Left lobe of liver (tissue), 2 donors: ENCODE measurements at places on chromosomes 3 and 15. TPM values are rescaled to one million over a fixed set of nuclear protein-coding genes. Genes with fewer than 3 reads are reported as not detected.

DNA sequence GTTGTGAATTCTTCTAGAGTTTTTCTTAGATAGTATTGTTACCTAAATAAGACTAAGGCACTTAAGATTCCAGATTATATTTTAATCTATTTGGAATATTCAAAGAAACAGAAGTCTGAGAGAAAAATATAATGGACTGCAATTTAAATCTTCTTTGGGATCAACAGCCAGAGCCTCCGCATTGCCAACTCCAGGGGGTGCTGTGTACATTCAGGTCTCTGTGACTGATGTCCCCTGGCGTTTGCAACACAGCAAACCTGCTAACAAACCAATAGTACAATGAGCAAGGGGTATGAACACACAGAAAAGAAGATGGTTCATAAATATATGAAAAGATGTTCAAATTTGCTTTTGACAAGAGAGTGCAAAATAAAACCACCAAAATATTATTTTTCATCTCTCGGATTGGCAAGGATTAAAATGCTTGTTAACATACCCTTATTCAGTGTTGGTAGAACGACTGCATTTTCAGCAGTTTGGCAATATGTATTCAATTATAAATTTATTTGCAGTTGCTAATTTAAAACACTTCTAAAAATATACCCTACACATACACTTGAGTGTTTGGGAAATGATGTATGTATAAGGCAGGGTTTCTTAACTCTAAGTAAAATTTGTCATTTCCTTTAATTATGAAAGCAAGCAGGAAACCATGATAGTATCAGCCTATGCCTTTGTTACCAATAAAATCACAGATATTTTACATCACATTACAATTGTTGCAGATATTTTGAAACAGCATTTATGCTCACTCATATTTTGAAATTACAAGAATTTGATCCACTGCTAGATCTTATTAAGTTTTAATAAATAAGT, 16.1 kb upstream of the TM4SF1 start:
- DNase-seq, result peak; percentile 79

GRCh38 chr3:157311633-157312375, 124.8 kb upstream of the PTX3 start:
- no peak for DNase-seq

GRCh38 chr15:57319226-57319918, 56.9 kb upstream of the CGNL1 start:
- no peak for DNase-seq

DNA sequence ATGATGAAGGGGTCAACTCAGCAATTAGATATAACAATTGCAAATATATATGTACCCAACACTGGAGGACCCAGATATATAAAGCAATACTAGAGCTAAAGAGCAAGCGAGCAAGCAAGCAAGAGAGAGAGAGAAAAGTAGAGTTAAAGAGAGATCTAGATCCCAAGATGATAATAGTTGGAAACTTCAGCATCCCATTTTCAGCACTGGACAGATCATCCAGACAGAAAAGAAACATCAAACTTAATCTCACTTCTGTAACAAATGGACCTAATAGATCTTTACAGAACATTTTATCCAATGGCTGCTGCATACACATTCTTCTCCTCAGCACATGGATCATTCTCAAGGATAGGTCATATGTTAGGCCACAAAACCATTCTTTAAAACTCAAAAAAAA, 23.2 kb downstream of the PEAK1 start:
- DNase-seq, result no peak

- no peak for DNase-seq
These were observed 37.2 kb upstream of the TMEM115 start for GRCh38 chr3:50396502-50396901.

GRCh38 chr15:45849136-45849535, 214.3 kb downstream of the SQOR start:
- no peak for DNase-seq

- DNase-seq, result no peak
These were observed 31.1 kb upstream of the SUCLG2 start for GRCh38 chr3:67685499-67685898.

DNA sequence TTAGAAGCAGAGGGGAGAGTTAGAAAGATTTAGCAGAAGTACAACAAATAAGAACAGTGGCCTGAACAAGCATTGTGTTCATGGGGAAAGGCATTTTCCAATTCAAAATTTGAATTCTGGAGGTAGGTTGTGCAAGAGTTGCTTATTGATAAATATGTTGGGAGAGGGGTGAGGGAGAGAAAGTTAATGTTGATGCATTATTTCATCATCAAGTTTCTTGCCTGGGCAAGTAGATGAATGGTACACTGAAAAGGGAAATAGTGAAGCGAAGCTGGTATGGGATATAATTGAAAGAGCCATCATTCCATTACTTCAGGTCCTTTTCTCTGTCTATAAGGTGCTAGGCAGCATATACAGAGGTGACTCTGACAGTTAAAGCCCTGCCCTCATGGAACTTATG, 288.9 kb upstream of the GBE1 start:
- no peak for DNase-seq

- DNase-seq, result no peak
These were observed 68.1 kb downstream of the SENP2 start for GRCh38 chr3:185653949-185654757.

DNA sequence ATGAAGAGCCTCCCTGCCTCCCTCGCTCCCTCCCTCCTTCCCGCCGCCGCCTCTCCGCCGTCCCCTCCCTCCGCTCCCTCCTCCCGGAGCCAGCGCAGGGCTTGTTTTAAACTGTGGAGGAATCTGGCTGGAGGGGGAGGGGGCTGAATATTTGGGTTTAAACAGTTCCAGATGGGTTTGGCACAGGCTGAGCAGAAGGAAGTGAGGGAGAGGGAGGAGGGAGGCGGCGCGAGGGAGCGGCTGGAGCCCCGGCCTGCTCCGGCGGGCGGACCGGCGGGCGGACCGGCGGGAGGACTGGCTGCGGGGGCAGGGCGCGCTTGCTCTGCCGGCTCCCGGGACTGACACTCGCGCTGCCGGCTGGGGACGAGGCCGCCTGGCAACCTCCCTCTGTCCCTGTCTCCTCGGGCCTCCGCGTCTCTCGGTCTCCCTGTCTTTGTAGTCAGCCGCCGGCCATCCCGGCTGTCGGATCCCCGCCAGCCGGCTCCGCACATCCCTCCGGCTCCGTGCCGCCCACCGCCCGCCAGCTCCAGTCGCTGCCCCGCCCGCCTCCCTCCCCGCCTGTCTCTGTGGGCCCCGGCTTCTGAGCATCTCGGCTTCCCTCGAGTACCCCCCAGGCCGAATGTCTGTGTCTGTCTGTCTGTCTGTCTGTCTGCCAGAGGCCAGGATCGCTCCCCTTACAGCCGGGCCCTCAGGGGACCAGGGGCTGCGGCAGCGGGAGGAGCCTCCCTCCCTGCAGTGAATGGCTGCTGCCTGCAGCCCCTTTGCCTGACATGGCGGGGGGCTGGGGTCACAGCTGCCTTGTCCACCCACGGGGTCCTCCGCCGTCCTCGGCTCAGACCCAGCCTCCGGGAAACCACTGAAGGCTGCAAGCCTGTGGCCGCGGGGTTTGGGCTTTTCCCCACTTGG, 7.6 kb downstream of the EPHB3 start:
- DNase-seq, result no peak

GRCh38 chr3:29181872-29182271, 99.0 kb upstream of the RBMS3 start:
- DNase-seq, result no peak

- DNase-seq, result no peak
These were observed 48.7 kb downstream of the BSN start for GRCh38 chr3:49602877-49603411.

- DNase-seq, result peak; percentile 60
These were observed at the start of gene PPM1M for GRCh38 chr3:52245322-52246263. Gene PPM1M, plus strand, starts transcription at chr3:52245759. Its CDS starts 66 bp downstream, at chr3:52245825.

DNA sequence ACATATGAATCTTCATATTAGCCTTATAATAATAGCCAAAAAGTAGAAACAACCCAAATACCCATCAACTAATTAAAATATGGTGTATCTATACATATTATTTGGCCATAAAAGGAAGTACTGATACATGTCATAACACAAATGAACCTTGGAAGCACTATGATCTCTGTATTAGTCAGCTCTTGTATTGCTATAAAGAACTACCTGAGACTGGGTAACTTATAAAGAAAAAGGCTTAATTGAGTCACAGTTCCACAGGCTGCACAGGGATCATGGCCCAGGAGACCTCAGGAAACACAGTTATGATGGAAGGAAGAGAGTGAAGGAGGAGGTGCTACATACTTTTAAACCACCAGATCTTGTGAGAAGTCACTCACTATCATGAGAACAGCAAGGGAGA, 16.0 kb upstream of the CCR2 start:
- DNase-seq, result no peak

GRCh38 chr15:99113547-99114271, 8.8 kb downstream of the SYNM start:
- DNase-seq, result no peak

- DNase-seq, result no peak
These were observed 8.2 kb downstream of the CBLB start for GRCh38 chr3:105860641-105861040.

DNA sequence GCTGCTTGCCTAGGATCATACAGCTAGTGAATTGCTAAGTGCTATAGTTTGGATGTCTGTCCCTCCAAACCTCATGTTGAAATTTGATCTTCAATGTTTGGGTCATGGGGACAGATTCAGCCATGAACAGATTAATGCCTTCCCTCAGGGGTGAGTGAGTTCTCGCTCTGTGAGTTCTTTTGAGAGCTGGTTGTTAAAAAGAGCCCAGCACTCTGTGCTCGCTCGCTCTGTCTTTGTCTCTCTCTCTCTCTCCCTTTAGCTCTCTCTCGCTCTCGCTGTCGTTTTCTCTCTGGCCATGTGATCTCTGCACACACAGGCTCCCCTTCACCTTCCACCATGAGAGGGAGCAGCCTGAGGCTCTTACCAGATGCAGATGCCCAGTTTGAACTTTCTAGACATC, 14.9 kb downstream of the TRH start:
- DNase-seq, result no peak

DNA sequence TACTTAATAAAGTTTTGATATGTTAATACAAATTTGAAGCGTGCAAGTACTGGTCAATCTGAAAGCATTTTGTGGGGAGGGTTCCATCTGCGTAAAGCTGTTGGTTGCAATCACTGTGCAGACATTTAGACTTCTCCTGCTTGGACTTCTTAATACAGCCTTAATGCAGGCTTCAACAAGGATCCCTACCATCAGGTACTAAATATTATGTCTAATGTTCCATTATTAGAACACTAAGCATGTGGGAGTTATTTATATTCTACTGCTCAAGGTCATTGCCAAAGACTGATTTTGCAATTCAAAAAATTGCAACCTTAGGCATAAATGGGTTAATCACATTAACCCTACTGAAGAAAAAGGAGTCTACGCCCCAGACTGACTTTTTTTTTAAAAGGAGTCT, 73.9 kb upstream of the MYO5C start:
- no peak for DNase-seq

DNA sequence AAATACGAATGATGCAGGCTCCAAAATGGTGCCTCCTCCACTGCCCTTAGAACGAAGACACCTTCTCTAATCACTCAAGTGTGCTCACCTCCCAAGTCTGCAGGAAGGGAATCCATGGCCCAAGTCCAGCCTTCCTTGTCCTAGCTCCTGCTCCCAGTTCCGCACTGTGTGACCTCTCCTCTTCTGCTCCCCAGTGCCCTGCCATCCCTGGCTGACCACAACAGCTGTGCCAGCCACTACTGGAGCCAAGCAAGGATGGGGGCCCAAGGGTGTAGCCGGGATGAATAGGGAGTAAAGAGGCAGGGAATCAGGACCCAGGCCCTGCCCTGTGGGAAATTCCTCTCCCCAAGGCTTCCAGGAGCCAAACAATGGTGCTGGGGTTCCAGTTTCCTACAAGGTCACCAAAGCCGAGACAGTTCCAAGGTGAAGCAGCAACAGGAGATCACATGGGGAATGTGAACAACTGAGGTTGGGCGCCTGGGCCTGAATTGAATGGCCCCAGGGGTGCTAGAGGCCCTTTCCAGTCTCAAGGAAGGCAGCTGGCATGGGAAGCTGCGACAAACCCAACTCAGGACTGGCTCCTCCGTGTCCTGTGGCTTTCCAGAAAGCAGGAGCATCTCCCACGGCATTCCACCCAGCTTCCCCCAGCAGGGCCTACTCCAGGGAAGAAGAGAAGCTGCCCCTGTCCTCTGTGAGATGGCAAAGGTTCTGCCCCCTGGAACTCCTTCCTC, 20.2 kb downstream of the SEMA7A start:
- no peak for DNase-seq

DNA sequence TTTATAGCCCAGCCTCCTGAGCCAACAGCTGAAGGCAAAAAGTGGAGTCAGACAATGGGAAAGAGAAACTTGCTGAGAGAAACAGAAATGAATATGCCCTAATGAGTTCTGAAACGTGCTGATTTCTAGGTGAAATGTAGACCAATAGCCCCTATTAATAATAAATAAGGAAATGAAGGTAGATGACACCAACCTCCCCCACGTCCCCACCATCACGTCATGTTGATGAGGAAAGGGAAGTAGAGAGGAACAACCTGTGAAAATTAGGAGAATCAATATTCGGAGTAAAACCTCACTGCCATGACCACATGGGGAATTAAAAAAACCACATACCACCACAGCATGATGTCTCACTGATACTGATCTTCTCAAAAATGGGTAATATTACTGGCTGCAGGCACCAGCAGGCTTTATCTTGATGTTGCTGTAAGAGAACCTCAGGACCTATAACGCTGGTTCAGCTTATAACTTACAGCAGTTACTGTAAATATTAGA, 64.0 kb downstream of the KAT2B start:
- DNase-seq, result no peak

DNA sequence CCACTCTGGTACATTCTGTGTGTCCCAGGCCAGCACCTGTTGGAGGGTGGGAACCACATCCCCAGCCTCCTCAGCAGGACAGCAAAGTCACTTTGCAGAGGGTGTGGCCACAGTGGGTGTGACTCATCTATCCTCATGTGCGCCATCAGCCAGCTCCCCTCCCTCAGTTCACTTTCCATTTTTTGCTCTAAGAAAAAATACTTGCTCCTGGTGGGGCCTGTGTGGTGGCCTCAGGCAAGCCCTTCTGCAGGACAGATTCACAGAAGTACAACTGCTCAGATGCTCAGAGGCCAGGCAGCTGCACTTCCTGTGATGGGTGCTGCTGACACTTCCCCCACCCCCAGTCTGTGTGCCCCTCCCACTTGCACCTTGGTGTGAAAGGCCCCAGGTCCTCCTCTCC, 78.3 kb upstream of the ALDH1L1 start:
- no peak for DNase-seq

GRCh38 chr3:11475324-11475723, 168.4 kb downstream of the VGLL4 start:
- no peak for DNase-seq

- no peak for DNase-seq
These were observed 19.1 kb upstream of the CHST2 start for GRCh38 chr3:143100451-143100850.

DNA sequence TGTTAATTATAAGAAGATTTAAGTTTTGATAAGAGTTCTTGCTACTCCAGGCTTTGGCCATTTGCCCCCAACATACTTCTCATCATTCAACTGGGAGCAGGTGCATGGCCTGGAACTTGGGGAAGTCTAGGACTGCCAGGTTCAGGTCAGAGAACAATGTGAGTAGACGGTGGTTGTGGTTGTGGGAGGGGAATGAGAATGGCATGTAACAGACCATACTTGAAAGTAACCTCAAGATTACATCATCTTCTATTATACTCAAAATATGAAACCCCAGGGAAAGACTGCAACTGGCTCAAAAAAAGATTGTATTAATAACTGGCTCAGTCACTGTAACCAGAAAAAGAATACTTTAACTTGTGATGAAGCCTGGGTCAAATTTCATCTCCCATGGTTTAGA, 364.9 kb upstream of the DPPA4 start:
- no peak for DNase-seq

UCN2 gene
- not detected for total RNA-seq

PLSCR2 gene
- not detected for total RNA-seq

IMPG2 gene
- total RNA-seq, result 0.03 TPM

NMB gene
- total RNA-seq, result 0.58 TPM

CPNE9 gene
- total RNA-seq, result not detected

HHATL gene
- total RNA-seq, result 0.40 TPM

FOXB1 gene
- not detected for total RNA-seq

MRPL3 gene
- 30.6 TPM for total RNA-seq
